ENCODE measurements at places on chromosomes 1 and 21. TPM values are rescaled to one million over a fixed set of nuclear protein-coding genes. Genes with fewer than 3 reads are reported as not detected.

GRCh38 chr1:218108034-218108433, 177.1 kb upstream of the RRP15 start:
- no peaks in the 10 kb centered on the region for H3K36me3 ChIP-seq
- H3K4me1 ChIP-seq = no peaks in the 10 kb centered on the region
- H3K27ac ChIP-seq = no peak overlapping the region
- DNase-seq = no peak
- no peak overlapping the region for H3K4me3 ChIP-seq

The NDUFS5 gene
- 148 TPM for total RNA-seq

The GUCA2A gene
- not detected for total RNA-seq

GRCh38 chr21:17003258-17003615, 509.6 kb upstream of the CXADR start:
- DNase-seq = no peak
- H3K4me1 ChIP-seq = peaks cover 1% of the 10 kb centered on the region
- no peaks in the 10 kb centered on the region for H3K36me3 ChIP-seq
- no peak overlapping the region for H3K4me3 ChIP-seq
- H3K27ac ChIP-seq = no peak overlapping the region

DNA sequence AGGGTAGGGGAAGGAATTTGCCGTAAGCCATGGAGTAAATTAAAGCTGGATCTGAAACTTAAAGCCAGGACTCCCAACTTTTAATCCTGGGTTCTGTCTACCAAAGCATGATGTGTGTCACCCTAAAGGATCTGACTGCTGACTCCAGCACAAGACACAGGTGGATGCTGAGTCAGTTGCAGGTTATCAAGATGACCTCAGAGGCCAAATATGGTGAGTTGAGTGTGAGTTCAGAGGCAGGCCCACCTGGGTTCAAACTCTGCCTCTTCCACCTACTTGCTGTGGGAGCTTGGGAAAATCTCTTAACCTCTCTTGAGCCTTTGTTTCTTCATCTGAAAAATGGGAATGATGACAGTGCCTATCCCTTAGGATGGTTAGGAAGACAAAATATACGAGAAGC, 16.7 kb upstream of the LDLRAP1 start:
- H3K27me3 ChIP-seq = peaks cover 4% of the 10 kb centered on the region
- no peak overlapping the region for H3K27ac ChIP-seq
- H3K4me1 ChIP-seq = peaks cover 4% of the 10 kb centered on the region
- no peaks in the 10 kb centered on the region for H3K36me3 ChIP-seq

DNA sequence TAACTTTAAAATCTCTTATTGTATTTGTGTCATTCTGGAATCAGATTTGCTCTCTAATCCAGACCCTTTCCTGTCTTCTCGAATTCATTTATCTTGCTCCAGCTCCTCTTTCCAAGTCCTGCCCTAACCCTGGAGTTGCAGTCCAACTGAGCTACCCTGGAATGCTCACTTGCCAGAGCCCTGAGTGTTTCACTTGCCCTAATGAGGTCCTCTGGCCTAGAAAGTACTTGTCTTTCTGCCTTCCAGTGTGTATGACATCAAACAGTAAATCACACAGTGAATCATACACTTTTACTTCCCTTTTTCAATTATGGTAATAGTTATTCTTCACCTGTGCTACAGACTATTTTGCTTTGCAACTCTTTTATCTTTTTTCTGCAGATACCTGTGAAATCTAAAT, 96.9 kb downstream of the NEK7 start:
- peak overlapping the region; percentile 71 for H3K27ac ChIP-seq
- no peaks in the 10 kb centered on the region for H3K27me3 ChIP-seq
- DNase-seq = no peak
- H3K4me3 ChIP-seq = no peak overlapping the region
- H3K36me3 ChIP-seq = peaks cover 21% of the 10 kb centered on the region

GRCh38 chr1:7052701-7053100, 267.4 kb downstream of the CAMTA1 start:
- H3K36me3 ChIP-seq = no peaks in the 10 kb centered on the region
- no peaks in the 10 kb centered on the region for H3K27me3 ChIP-seq

GRCh38 chr1:51560034-51560433, 41.0 kb upstream of the EPS15 start:
- H3K36me3 ChIP-seq = no peaks in the 10 kb centered on the region
- no peak overlapping the region for H3K27ac ChIP-seq
- no peak overlapping the region for H3K4me3 ChIP-seq
- DNase-seq = no peak

The MYBPH gene
- not detected for total RNA-seq

Data from activated CD4-positive, alpha-beta T cell treated with anti-CD3 and anti-CD28 coated beads, Interleukin-2, amount 10 ng/mL, durations not matched to agents 7 days and 5 days (primary cell).